ENCODE measurements at places on chromosomes 3 and 15. TPM values are rescaled to one million over a fixed set of nuclear protein-coding genes. Genes with fewer than 3 reads are reported as not detected.

PSMD2 gene
- 234 TPM for total RNA-seq

TF gene
- total RNA-seq: 7.1 TPM

SCN11A gene
- total RNA-seq: 0.32 TPM

PIERCE2 gene
- total RNA-seq: 3.8 TPM

SAMMSON gene
- total RNA-seq: not detected

RPL22L1 gene
- total RNA-seq: 10.3 TPM

SPINT1 gene
- total RNA-seq: 480 TPM

ZNF35 gene
- 6.8 TPM for total RNA-seq

RBP2 gene
- total RNA-seq: not detected

C3orf49 gene
- not detected for total RNA-seq

NRROS gene
- total RNA-seq: not detected

DNA sequence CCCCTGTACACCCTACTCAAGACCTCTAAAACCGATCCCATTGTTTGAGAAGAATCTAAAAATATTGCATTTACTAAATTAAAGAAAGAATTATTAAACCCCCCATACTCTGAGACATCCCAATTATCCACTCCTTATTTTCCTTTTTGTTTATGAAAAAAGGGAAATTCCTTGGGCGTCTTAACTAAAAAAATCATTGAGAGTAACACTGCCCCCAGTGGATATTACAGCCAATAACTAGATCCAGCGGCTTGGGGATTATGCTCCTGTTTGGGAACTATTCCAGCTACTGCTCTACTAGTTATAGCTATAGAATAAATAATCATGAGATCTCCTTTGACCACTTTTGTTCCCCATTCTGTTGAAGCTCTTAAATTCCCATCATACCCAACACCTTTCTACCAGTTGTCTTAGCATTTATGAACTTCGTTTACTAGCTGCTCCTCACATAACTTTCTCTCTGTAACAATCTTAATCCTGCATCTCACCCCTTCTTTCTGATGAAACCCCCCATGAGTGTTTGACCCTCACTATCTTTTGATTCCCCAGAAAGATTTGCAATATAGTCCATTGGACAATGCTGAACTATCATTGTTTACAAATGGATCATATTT lies 12.7 kb upstream of the CFAP91 start:
- H3K36me3 ChIP-seq: no peaks in the 10 kb centered on the region
- no peaks in the 10 kb centered on the region for H3K4me1 ChIP-seq
- H3K27ac ChIP-seq: no peak overlapping the region
- H3K27me3 ChIP-seq: no peaks in the 10 kb centered on the region

GRCh38 chr15:88179562-88179961 lies 77.0 kb downstream of the NTRK3 start:
- H3K4me3 ChIP-seq: no peak overlapping the region
- no peak for DNase-seq
- no peaks in the 10 kb centered on the region for H3K36me3 ChIP-seq
- no peaks in the 10 kb centered on the region for H3K27me3 ChIP-seq
- no peaks in the 10 kb centered on the region for H3K4me1 ChIP-seq

DNA sequence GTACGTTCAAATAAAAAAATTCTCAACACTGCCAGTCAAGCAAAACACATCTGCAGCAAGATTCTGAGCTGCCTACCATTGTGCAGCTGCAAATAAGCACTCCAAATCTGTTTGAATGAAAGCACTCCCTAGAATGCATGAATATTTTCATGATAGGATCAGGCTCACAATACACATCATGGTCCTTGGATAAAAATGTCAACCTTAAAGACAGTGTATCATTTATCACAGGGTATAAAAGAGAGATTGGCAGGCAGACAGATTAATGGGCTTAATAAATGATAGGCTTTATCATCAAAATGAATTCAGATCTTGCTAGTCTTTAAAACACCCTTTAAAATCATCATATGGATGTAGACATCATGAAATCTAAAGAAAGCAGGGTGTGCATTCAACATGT lies 9.2 kb downstream of the RYR3 start:
- H3K36me3 ChIP-seq: no peaks in the 10 kb centered on the region
- no peaks in the 10 kb centered on the region for H3K4me1 ChIP-seq
- H3K4me3 ChIP-seq: no peak overlapping the region
- H3K27me3 ChIP-seq: no peaks in the 10 kb centered on the region
- no peak overlapping the region for H3K27ac ChIP-seq
- DNase-seq: no peak

- no peak overlapping the region for H3K27ac ChIP-seq
- no peaks in the 10 kb centered on the region for H3K27me3 ChIP-seq
- H3K4me1 ChIP-seq: no peaks in the 10 kb centered on the region
- no peak overlapping the region for H3K4me3 ChIP-seq
These were observed 64.3 kb upstream of the LRRN1 start for GRCh38 chr3:3734881-3735280.

DNA sequence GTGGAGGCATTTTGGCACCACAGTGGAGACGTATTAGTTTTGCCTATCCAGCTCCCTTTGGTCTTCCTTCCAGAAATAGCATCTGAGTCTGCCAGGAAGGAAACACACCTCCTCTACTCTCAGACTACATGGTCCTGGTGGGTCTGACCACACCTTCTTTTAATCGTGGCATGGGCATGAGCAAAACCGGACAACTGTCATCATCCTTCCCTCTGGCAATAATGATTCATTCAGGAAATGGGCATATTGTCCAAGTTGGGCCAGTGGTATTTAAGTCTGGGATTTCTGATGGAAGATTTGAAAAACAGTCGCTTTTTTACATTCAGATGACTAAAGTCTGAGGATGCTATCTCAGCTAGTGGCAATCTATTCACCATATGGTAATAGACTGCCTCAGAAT lies 601.0 kb upstream of the ADAMTS9 start:
- H3K4me3 ChIP-seq: no peak overlapping the region
- no peaks in the 10 kb centered on the region for H3K4me1 ChIP-seq
- H3K27me3 ChIP-seq: no peaks in the 10 kb centered on the region
- H3K27ac ChIP-seq: no peak overlapping the region

DNA sequence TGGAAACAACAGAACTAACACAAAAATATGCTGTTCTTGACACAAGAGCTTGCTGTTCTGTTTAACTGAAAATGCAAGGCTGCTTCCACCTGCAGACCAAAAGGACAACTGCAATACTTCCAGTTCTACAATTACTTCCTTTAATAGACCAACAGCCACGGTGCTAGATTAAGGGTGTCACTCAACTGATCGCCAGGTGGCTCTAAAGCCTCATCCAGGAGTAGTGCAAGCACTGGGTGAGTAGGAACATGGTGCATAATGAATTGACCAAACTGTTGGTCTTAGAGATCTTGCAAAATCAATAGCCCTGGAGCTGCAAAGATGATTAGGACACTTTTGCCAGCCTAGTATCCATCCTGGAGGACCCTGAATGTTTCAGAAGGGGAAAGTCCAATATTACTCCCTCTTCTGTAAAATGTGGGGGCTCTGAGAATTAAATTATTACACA lies 3.6 kb upstream of the CLDN16 start:
- H3K27ac ChIP-seq: no peak overlapping the region
- no peaks in the 10 kb centered on the region for H3K36me3 ChIP-seq
- no peaks in the 10 kb centered on the region for H3K27me3 ChIP-seq
- no peaks in the 10 kb centered on the region for H3K4me1 ChIP-seq
- H3K4me3 ChIP-seq: no peak overlapping the region

DNA sequence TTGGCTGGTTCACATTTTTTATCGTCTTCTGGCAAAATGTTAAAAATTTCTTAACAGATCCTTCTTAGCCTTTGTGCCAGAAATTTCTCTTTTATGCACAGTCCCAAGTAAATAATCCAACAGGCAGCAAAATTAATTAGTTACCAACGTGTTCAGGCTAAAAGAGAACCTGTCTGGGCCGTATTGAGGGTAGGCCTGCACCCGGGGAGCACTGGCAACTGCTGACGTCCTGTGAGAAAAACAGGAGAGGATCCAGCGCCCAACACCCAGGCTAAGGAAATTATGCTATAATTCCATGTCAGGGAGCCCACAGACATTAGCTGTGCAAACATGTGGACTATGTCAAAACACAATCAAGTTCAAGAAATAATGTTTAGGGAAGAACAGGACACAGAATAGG lies 30.7 kb upstream of the CSTA start:
- no peak for DNase-seq
- no peak overlapping the region for H3K27ac ChIP-seq
- peaks cover 2% of the 10 kb centered on the region for H3K4me1 ChIP-seq
- no peak overlapping the region for H3K4me3 ChIP-seq

- DNase-seq: no peak
- H3K36me3 ChIP-seq: no peaks in the 10 kb centered on the region
- H3K4me1 ChIP-seq: no peaks in the 10 kb centered on the region
- H3K4me3 ChIP-seq: no peak overlapping the region
- no peak overlapping the region for H3K27ac ChIP-seq
These were observed 445.8 kb upstream of the NAALADL2 start for GRCh38 chr3:174413062-174413912.

DNA sequence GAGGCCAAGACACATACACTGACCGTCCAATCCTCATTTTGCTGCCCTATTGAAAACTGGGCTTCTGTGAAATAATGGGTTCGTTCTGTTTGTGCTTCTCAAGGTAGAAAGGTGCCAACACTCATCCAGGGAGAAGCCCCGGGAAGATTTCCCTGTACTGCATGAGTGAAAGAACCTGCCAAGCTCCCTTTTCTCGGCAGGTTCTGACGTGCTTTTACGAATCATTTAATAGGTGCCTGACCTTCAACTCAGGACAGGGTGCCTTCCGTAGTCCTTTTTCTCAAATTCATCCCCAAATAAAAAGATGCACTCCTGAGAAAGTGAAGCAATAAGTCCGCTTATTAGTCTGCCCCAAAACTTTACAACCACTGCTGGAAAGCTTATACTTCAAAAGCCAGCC lies 64.2 kb downstream of the B3GNT5 start:
- H3K27ac ChIP-seq: no peak overlapping the region
- no peak for DNase-seq
- peaks cover 11% of the 10 kb centered on the region for H3K4me1 ChIP-seq
- H3K36me3 ChIP-seq: no peaks in the 10 kb centered on the region
- H3K4me3 ChIP-seq: no peak overlapping the region
- no peaks in the 10 kb centered on the region for H3K27me3 ChIP-seq

DNA sequence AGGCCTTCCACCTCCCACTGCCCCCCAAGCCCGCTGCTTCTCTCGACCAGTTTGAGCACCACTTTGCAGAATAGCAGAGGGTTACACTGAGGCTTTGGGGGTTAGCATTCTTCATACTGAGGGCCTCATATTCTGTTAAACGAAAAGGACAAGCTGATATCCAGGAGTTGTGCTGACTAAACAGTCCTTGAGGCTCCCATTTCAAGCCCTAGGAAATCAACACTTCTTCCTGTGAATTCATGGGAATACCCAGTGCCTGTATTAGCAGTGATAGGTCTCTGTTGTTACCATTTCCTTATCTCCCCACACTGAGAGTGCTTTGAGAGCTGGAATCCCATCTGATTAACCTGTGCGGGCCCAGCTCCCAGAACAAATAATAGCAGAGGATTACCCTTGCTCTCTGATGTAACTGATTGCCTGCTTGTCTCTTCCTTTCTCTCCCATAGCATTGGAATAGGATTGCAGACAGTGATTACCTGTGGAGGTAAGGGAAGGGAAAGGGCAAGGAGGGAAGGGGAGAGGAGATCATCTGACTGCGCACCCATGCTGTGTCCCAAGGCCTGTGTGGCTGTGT lies 930 bp downstream of the FBXW12 start:
- H3K27ac ChIP-seq: no peak overlapping the region
- H3K27me3 ChIP-seq: no peaks in the 10 kb centered on the region
- H3K36me3 ChIP-seq: no peaks in the 10 kb centered on the region
- no peak overlapping the region for H3K4me3 ChIP-seq
- DNase-seq: no peak

- H3K27me3 ChIP-seq: no peaks in the 10 kb centered on the region
- no peak for DNase-seq
- H3K27ac ChIP-seq: no peak overlapping the region
- H3K4me3 ChIP-seq: no peak overlapping the region
These were observed 322.2 kb upstream of the SEMA6D start for GRCh38 chr15:47395076-47395475.

- DNase-seq: peak; percentile 58
- no peak overlapping the region for H3K4me3 ChIP-seq
- H3K36me3 ChIP-seq: no peaks in the 10 kb centered on the region
- H3K27ac ChIP-seq: peak overlapping the region; percentile 43
- H3K27me3 ChIP-seq: no peaks in the 10 kb centered on the region
These were observed 62.1 kb upstream of the XCR1 start for GRCh38 chr3:46089237-46090011.

DNA sequence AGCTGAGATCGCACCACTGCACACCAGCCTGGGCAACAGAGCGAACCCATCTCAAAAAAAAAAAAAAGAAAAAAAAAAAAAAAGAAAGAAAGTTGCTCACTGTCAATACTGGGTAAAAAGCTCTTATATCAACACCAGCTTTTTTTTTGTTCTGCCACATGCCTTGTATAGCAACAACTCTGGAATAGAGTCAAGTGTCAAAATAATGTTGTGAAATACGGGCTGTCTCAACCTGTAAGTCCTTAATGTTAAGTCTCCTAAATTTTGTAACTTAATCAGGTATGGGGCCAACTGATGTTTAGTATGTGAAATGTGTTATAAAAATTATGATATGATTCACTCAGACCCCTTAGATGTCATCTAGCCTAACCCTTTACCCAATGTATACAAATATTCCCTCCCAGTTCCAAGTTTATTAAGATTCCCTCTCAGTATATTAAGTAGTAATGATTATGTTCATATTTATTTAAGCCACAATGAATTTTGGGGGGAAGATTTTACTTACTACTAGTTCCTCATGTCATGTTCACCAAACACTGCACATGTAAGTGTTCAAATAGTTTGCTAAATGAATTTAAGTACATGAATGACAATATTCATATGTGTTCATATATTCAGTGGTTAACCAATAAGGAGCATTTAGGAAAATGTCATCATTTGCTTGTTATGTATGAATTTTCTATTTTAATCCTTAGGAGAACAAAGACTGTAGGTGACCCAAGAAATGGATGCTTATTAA lies 52.2 kb downstream of the GPR160 start:
- peaks cover 18% of the 10 kb centered on the region for H3K36me3 ChIP-seq
- no peak for DNase-seq
- H3K27me3 ChIP-seq: no peaks in the 10 kb centered on the region
- H3K27ac ChIP-seq: no peak overlapping the region

DNA sequence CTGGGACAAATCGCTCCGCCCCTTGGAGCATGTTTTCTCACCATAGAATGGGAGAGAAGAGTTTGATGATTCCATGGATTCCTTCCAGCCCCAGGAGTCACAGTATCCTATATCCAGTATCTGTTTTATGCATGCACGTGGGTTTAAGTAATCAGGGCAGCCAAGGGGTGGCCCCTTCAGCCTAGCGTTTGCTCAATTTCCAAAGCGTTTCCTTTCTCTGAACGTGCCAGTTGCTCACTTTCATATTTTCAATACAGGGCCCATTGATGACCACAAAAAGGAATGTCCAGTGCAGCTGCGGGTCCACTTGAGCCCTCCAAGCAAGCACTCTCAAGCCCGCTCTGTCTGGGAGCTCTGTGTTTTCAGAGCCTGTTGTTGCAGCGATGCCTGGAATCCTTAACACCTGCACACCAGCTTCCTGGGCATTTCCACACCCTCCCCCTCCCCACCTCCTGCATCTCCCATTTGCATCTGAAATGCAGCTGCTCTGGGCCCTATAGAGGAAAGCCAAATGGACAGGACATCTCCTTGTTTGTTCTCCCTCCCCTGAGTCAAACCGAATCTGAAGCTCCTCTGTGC lies 164.3 kb upstream of the LPP start:
- no peak overlapping the region for H3K4me3 ChIP-seq
- H3K27me3 ChIP-seq: no peaks in the 10 kb centered on the region
- no peaks in the 10 kb centered on the region for H3K36me3 ChIP-seq
- H3K27ac ChIP-seq: no peak overlapping the region
- DNase-seq: no peak

- H3K36me3 ChIP-seq: no peaks in the 10 kb centered on the region
- H3K27ac ChIP-seq: no peak overlapping the region
- DNase-seq: no peak
- no peaks in the 10 kb centered on the region for H3K4me1 ChIP-seq
These were observed 105.9 kb upstream of the FAM3D start for GRCh38 chr3:58772462-58772861.
